ENCODE measurements at places on chromosomes 12 and 14. TPM values are rescaled to one million over a fixed set of nuclear protein-coding genes. Genes with fewer than 3 reads are reported as not detected.

- DNase-seq, result no peak
Observed at GRCh38 chr12:132558042-132558856, 52.1 kb downstream of the LRCOL1 start.

DNA sequence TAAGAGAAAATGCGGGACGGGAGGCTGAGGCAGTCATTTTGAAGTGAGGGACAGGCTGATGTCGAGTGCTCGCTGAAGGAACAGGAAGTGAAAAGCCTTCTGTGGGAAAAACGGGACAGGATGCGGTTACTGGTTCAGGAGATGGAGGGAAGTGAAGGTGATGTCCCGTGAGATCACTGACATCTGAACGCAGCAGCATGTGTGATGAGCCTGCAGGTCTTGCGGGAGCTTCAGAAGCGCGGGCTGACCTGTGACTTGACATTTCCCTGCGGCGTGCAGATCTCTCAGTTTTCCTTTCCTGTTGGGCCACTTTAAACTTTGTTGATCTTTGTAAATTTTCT is 77.8 kb downstream of the DDX51 start:
- no peak for DNase-seq

The C12orf42 gene
- polyA plus RNA-seq, result not detected

DNA sequence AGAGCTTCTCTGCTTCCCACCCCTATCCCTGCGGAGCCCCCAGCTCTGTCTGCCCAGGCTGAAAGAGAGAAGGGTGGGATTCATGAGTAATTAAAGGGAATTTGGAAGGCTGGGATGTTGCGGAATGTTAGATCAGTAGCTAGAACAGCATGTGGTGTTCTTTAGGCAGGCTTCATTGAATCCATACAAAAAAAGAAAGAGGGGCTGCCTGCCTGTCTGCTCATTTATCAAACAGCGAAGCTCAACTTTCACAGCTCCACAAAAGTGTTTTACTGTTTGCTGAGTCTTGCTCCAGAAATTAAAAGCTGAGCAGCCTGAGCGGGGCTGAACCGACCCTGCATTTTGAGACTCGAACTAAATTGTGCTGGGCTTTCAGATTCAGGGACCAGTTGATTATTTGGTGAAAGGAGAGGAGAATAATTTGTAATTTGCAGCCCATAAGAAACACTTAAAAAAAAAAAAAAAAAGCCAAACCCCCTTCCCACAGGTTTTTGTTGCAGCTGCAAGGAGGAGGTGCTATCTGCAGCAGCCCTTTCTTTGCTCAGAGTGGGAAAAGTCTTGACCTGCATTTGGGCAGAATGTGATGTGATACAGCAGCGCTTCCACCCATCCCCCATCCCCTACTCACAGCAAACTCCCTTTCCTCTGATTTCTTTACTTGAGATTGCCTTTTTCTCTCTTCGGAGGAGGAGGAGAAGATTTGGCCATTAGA is 89.7 kb downstream of the RFX4 start:
- DNase-seq, result no peak

DNA sequence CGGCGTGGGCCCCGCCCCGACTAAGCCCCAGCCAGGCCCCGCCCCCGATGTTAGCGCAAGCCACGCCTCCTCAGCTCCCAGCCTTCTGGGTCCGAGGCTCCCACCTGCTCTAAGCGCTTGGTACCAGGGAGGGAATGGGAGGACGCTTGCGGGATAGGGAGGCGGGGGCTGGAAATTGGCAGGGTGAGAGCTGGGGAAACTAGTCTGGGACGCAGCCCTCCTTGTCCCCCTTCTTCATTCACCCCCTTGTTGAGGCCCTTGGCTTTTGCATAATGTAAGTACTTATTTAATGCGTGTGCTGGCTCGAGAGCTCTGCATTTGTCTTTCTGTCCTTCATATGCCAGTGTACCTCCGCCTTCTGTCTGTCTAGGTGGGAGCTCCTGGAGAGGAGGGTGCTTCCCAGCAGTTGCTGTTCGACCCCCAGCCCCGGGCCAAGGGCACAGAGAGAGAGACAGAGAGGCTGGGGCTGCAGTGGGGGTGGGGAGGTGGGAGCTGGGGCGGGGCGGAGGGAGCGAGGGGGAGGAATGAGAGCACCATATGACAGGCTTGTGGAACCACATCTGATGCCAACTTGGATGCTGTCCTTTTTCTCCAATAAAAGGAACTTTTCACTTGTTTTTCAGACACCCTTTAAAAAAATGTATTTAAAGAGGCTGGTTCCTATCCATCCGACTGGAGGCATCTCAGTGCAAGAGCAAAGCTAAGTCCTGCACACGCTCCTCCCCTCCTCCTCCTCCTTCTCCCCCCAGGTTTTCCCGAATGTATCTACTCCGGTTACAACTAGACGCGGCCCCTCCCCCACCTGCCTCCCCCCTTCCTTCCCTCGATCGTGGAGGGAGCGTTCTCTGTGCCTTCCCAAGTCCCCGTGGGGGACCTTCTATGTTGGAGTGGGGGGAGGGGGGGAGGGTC is 25.6 kb upstream of the MAP1LC3B2 start:
- DNase-seq, result no peak

DNA sequence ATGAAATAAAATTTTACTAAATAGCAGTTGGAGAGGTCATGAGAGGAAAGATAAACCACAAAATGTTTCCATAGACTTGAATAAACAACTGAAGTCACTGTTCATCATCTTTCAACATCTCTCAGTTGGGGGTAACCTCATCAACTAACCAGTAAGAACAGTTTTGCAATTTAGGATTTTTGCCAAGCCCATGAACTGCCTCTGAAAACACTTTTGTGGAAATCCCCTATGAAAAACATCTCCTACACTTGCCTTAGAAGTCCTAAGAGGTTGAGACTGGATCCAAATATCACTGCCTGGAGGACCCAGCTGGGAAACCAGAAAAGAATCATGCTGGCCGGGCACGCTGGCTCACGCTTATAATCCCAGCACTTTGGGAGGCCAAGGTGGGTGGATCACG is 273.1 kb downstream of the C12orf50 start:
- DNase-seq, result peak; percentile 10

The C12orf60 gene
- 0.71 TPM for polyA plus RNA-seq

The ANO2 gene
- 0.05 TPM for polyA plus RNA-seq

The OTOGL gene
- polyA plus RNA-seq, result 0.10 TPM

- DNase-seq, result peak; percentile 82
Observed at GRCh38 chr12:69897744-69898143, 72.7 kb downstream of the MYRFL start.

The LAG3 gene
- 0.28 TPM for polyA plus RNA-seq

DNA sequence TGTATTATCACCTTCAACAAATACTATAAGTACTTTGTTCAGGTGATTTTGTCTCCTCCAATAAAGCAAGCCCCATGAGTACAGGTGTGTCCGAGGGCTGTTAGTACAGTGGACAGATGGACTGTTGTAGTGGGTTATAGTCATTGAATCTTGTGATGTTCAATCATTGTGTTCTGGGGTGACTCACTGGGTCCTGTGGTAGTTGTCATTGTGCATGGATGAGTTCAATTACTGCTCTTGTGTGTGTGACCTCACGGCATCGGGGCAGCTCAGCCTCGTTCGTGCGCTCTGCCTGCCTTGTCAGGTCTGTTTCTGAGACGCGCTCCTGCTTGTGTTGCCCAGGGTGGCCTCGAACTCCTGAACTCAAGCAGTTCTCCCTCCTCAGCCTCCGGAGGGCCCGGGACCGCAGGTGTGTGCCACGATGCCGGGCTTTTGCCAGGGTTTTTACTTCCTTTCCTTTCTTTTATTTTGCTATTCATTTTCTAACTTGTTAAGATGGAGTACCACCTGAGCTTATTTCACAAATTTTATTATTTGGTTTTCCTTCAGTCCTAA is 72.2 kb downstream of the DDX51 start:
- DNase-seq, result no peak

GRCh38 chr12:47604221-47604873 is 101.5 kb downstream of the RPAP3 start:
- DNase-seq, result no peak

The PZP gene
- polyA plus RNA-seq, result not detected

- DNase-seq, result no peak
Observed at GRCh38 chr14:104650057-104650980, 39.1 kb upstream of the INF2 start.

- DNase-seq, result no peak
Observed at GRCh38 chr12:121549075-121549474, 31.7 kb downstream of the KDM2B start.

GRCh38 chr12:64912516-64913255 is 88.2 kb downstream of the TBC1D30 start:
- no peak for DNase-seq
